ENCODE measurements at places on chromosomes 6 and 20.

DNA sequence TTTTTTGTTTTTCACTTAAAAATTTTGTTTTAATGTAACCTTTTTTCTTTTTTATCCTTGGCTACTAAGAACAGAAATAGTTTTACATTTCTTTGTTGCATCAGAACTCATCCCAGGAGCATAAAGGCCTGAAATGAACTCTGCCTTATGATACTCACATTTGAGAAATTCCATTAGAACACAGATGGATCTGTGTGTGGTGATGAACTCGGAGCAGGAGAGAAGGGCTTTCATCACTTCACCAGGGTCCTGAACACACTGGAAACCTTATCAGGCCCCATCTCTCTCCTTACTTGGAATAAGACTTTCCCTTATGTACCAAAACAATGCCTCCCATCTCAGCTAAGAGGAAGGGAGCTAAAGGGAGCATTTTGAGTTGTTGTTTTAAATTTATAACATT, 139.4 kb downstream of the PHF3 start:
- DNase-seq = no peak

GRCh38 chr6:119147101-119148053, 68.9 kb upstream of the FAM184A start:
- no peak for DNase-seq

- no peak for DNase-seq
These were observed 7.0 kb upstream of the DACT2 start for GRCh38 chr6:168326294-168327261.

DNA sequence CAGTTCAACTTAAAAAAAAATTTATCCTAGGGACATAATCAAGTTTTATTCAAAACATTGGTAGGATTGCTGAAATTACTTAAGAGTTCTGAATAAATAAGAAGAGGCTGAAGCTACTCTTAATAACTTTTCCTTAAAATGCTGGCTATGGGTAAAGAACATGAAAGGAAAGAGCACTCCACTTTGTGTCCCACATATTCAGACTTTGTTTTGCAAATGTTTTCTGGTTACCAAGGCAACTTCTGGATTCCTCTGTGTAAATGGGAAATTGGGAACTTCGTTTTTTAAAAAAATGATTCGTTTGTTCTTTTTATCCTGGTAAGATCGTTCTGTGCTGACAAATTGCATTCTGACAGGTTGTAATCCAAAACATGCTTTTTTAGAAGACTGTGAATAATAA, 115.0 kb downstream of the KIF6 start:
- DNase-seq = no peak

GRCh38 chr20:41268402-41268801, 49.1 kb downstream of the ZHX3 start:
- DNase-seq = no peak

DNA sequence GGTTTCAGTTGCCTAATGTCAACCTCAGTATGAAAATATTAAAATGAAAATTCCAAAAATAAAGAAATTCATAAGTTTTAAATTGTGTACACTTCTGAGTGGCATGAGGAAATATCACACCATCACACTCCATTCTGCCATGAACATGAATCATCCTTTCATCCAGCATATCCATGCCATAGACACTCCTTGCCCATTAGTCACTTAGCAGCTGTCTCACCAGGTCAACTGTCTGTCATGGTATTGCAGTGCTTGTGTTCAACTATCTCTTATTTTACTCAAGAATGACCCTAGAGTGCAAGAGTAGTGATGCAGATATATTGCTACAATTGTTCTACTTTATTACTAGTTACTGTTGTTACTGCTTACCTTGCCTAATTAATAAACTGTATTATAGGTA, 712.4 kb downstream of the EPHA7 start:
- no peak for DNase-seq

DNA sequence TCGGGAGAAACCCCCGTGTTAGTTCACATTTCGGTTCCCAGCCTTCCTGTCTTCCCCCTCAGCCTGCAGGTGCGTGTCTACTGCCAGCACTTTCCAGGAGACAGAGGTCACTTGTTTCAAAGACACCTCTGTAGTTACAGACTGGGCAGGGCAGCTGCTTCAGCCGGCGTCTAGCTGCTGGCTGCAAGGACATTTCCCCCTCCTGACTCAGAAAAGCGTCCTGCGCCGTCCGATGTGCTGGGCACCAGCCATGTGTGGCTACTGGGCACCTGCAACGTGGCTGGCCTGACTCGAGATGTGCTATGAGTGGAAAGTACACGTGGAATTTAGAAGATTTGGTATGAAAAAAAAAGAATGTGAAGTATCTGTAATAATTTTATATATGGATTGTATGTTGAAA, 37.6 kb downstream of the RRBP1 start:
- DNase-seq = no peak

GRCh38 chr20:25750765-25751696, 54.4 kb upstream of the ZNF337 start:
- DNase-seq = no peak

- DNase-seq = no peak
These were observed 77.9 kb upstream of the CITED2 start for GRCh38 chr6:139452148-139452876.

GRCh38 chr6:31495580-31495979, 2.4 kb upstream of the MICB start:
- DNase-seq = no peak

GRCh38 chr6:157381631-157382621, 936 bp downstream of the ZDHHC14 start:
- no peak for DNase-seq

- DNase-seq = no peak
These were observed 8.9 kb upstream of the NKAIN2 start for GRCh38 chr6:123794799-123795198.

DNA sequence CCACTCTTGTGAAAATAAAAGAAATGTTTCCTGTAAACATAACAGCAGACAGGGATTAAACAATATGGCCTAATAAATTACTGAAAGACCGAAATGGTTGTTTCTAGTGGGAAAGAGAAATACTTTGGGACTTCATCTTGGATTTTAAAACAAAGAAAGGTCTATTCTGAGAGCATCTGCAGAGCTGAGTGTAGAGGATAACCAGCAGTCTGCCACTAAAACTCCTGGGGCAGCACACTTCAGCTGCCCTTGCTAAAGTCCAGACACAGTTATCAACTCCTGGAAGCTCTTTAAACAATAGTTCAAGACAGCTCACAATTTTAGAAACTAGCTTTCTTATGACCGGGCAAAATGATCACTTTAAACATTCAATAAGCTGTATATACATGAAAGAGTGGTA, 38.6 kb downstream of the AKIRIN2 start:
- no peak for DNase-seq

- no peak for DNase-seq
These were observed 17.2 kb downstream of the SMPDL3A start for GRCh38 chr6:122806291-122806690.

- DNase-seq = no peak
These were observed 66.8 kb downstream of the CDK19 start for GRCh38 chr6:110748453-110748852.

DNA sequence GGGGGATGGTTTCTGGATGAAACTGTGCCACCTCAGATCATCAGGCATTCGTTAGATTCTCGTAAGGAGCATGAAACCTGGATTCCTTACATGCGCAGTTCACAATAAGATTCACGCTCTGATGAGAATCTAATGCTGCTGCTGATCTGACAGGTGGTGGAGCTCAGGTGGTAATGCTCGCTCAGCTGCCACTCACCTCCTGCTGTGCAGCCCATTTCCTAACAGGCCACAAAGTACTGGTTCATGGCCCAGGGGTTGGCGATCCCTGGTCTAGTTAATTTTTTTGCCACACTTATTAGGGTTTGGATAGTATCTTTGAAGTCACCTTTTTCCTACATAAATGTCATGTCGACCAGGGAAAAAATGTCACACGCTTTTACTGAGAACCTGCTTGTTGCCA, 96.8 kb upstream of the MLIP start:
- DNase-seq = no peak

DNA sequence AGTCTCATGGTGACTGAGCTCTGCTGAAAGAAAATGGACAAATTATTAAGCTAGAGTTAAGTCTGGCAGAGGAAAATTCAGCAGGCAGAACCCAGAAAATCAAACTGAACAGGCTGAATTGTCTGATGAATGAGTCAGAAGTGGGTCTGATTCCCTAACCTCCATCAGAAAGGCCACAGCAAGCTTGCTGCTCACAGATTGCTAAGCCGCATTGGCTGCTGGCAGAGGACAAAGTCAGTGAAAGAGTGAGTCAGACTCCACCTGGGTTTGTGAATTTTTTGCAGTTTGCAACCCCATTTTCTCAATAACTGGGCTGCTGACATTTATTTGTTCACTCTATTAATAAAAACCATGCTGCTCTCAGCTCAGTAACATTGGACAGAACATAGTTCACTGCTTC, 191.3 kb downstream of the EPM2A start:
- DNase-seq = no peak

GRCh38 chr20:38278131-38278530, 17.6 kb upstream of the KIAA1755 start:
- no peak for DNase-seq

DNA sequence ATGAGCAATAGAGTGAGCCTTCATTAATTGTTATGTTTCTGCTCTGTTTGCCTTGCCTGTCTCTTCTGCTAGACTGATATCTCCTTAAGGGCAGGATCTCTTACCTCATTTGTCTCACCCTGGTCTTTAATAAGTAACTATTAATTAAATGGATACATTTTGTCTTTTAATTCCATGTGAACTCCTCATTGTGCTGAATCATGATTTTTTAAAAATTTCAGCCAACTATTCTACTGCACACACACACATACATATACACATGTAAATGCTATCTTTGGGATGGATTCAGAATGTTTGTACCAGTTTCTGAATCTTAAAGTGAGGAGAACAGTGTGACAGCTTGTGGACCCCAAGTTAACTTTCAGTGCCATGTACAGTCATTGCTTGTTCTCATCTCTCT, 731.1 kb upstream of the MAP3K7 start:
- DNase-seq = no peak

DNA sequence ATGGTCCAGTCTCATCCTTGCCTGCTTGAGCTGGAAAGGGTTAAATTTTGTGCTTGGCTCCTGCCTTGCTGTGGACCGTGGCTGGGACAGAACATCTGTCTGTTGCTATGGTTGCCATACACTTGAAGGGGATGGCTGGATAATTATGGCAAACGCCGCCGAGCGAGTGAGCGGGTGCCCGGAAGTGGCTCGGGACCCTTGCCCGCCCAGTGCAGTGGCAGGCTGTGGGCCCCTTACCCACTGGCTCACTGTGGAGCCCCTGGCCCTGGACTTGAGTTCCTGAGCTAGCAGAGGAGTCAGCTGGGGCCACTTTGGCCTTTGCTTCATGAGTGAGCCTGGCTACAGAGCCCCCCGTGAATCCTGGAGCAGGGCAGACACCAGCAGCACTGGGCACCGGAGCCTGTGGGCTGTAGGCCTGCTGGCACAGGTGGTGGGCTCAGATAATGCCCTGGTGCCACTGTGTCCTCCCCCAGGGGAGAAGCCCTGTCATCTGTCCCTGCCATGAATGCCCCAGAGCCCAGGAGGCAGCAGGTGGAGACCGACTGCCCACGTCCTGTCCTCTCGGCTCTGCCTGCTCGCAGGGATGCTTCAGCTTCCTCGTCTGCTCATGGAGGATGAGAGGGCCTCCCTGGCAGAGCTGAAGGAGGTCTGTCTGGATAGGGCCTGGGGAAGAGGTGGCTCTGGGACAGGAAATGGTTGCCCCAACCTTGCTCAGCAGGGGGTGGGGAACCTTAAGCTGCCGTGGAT, 25.5 kb upstream of the NOL4L start:
- no peak for DNase-seq

- DNase-seq = no peak
These were observed 122.0 kb upstream of the SPTLC3 start for GRCh38 chr20:12886618-12887363.

DNA sequence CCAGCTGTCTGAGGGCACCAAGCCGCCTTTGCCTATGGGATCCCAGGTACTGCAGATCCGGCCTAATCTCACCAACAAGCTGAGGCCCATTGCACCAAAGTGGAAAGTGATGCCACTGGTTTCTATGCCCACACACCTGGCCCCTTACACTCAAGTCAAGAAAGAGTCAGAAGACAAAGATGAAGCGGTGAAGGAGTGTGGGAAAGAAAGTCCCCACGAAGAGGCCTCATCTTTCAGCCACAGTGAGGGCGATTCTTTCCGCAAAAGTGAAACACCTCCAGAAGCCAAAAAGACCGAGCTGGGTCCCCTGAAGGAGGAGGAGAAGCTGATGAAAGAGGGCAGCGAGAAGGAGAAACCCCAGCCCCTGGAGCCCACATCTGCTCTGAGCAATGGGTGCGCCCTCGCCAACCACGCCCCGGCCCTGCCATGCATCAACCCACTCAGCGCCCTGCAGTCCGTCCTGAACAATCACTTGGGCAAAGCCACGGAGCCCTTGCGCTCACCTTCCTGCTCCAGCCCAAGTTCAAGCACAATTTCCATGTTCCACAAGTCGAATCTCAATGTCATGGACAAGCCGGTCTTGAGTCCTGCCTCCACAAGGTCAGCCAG, 283.0 kb downstream of the TSHZ2 start:
- no peak for DNase-seq

DNA sequence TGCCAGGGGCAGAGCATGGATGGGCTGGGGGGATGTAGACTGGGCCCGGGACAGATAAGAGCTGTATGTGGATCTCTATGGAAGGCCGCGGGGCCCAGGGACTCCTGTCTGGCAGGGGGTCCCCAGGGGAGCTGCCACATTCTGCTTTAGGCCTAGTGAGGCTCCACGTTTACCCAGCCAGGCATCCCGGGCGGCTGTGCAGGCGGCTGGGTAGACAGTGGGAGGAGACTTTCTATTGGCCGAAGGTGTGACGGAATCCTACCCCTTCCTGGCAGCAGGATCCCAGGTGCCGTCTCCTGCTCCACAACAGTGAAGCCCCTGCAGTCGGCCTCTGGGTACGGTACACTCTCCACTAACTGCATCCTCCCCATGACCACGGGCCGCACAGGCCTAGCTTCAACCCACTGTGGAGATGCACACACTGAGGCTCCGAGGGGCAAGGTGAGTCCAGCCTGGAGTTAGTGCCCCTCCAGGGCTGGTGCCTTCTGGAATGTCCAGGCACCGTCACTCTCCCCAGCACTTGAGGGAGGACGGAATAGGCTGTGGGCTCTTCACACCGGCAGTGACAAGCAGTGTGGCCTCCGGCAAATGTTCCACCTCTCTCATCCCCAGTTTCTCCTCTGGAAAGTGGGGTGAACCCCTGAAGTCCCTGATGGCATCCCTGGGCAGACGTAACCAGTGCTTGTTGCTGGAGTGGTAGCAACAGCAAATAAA, 36.8 kb upstream of the ZBP1 start:
- no peak for DNase-seq

DNA sequence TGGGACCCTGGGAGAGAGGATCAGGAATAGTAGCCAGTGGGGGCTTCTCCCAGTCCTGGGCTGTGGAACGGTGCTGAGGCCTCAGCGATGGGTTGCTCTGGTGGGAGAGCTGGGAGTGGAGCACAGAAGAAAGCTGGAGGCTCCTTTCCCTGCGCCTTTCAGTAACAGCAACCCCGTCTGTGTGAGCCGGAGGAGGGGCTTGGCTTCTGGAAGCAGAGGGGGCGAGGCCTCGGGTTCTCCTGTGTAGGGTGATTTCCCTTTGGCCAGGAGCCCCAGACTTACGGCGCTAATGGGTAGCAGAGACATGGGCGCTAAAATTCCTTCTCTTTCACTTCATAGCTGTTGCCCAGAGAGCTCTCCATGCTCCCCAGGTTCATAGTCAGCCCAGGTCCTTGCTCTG, 55.0 kb downstream of the DAAM2 start:
- no peak for DNase-seq

- DNase-seq = no peak
These were observed 48.1 kb downstream of the SLC24A3 start for GRCh38 chr20:19260412-19261090.
